ENCODE measurements at places on chromosomes 1 and 21.
A peak's percentile ranks its signal among the peaks of the same experiment; 100 is the strongest.

GRCh38 chr1:94383966-94384408 lies 34.2 kb upstream of the ABCD3 start:
- DNase-seq, result peak; percentile 11

DNA sequence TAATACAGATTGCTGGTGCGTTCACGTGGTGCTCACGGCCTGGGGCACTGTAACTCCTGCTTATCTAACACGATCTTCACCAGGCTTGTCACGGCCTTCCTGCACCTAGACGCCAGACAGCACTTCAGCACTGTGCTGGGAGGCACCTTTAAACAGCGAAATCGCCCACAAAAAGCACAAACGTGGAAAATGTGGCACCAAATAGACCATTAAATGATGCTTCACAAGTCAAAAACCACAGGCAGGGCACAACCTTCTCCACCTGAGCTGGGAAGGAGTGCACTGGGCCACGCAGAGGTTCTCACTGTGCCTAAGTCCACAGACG lies 20.0 kb downstream of the IBA57 start:
- DNase-seq, result no peak

DNA sequence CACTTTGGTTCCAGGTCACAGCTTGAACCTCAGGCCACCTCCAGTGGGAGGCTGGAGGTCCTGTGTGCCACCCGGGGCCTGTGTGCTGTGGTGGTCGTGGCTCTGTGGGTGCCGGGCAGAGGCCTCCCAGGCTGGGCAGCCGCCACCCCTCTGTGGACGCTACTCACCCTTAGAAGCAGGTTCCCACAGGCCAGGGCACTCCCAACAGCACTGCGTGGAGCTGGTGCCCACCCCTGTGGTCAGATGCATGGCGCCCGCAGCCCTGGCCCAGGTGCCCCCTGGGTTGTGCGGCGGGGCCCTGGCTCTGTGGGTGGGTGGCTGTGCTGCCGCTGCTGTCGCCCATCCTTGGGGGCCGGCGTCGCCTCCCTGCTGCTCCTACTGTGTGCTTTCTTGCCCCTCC lies 39.7 kb downstream of the SKI start:
- DNase-seq, result no peak

- DNase-seq, result no peak
Measured at GRCh38 chr1:117047271-117047670, 12.9 kb upstream of the TTF2 start.

GRCh38 chr1:176696109-176696508 lies 233.1 kb downstream of the PAPPA2 start:
- no peak for DNase-seq
